ENCODE measurements at places on chromosomes 5 and 9.

DNA sequence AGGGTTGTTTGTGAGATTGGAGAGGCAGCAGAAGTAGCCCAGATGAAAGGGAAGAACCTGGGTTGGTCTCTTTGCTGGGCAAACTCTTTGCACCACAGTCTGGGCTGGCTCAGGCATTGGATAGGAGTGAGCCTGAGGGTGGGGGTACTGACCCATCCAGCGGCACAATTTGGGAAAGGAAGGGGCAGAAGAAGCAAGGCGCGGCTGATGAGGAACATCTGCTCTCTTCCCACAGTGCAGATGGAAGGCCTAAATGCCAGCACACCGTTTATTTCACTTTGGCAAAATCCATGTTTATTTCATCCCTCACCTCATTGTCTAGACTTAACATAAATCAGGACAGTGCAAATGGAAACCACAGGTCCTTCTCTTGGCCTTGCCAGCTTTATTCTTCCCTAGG lies 32.3 kb downstream of the PALM2AKAP2 start:
- DNase-seq: no peak

- no peak for DNase-seq
Observed at GRCh38 chr5:11064763-11065450, 303.9 kb upstream of the DAP start.

GRCh38 chr5:95081500-95081960 lies 203.4 kb downstream of the MCTP1 start:
- no peak for DNase-seq

- DNase-seq: no peak
Observed at GRCh38 chr9:137638680-137639079, 19.9 kb downstream of the EHMT1 start.

DNA sequence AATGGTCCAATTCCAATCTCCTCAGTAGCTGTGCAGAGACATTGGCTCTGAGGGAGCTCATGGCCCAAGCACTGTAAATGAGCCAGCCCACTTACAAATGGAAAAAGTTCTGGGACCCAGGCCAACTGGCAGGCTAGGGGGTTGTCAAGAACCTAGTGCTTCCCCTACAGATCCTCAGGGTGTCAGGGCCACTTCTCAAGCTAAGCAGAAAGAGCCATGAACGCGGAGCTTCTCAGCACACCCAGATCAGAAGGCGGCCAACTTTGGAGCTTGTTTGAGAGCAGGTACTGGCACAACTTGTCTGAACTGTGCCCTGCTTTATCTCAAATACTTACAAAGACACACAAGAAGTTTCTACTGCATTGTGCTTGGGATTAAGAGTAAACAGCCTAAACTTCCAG lies 17.5 kb downstream of the TLE1 start:
- DNase-seq: no peak

DNA sequence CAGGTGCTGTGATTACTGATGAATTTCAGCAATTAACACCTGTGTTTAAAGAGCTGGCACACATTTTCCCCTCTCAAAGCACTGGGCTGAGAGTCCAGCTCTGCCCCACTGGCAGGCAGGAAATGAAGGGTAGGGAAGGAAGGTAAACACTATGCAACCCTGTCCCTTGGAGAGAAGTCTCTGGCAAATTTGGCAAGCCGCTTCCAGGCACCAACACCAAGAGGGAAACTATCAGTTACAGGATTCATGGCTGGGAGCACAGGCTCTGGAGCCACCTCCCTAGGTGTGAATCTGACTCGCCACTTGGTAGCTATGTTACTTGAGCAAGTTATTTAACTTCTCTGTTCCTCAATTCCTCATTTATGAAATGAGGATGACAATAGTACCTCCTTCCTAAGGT lies 3.3 kb downstream of the ANKS6 start:
- DNase-seq: no peak

GRCh38 chr5:119476341-119476740 lies 24.0 kb downstream of the HSD17B4 start:
- DNase-seq: no peak
